ENCODE measurements at places on chromosomes 5 and 9. TPM values are rescaled to one million over a fixed set of nuclear protein-coding genes. Genes with fewer than 3 reads are reported as not detected.
A peak's percentile ranks its signal among the peaks of the same experiment; 100 is the strongest.

GRCh38 chr5:135287551-135287950 lies 111.5 kb downstream of the MACROH2A1 start:
- H3K4me3 ChIP-seq, result no peak overlapping the region
- H3K27ac ChIP-seq, result no peak overlapping the region
- H3K36me3 ChIP-seq, result peaks cover 3% of the 10 kb centered on the region

DNA sequence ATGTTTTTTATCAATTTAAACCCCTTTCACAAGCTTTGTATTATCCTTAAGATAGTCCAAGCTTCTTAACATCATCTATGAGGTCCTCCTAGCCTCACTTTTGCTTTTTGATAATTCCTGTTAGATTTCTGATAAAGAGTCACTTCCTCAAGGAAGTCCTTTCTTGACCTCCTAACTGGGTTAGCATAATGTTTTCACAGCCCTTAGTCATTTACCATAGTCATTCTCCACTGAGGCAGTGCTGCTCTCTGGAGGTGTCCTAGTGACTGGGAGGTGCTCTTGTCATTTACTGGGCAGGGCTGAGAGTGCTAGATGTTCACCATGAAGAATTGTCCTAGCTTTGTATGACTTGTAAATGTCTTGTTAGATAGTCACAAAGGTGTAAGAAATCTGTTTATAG lies 26.4 kb downstream of the TNPO1 start:
- no peak for DNase-seq
- H3K27ac ChIP-seq, result peak overlapping the region; percentile 9
- H3K4me3 ChIP-seq, result no peak overlapping the region
- H3K36me3 ChIP-seq, result no peaks in the 10 kb centered on the region
- H3K4me1 ChIP-seq, result peaks cover 14% of the 10 kb centered on the region

- H3K4me1 ChIP-seq, result peaks cover 13% of the 10 kb centered on the region
- H3K4me3 ChIP-seq, result no peak overlapping the region
- DNase-seq, result no peak
- H3K36me3 ChIP-seq, result no peaks in the 10 kb centered on the region
- H3K27ac ChIP-seq, result no peak overlapping the region
- H3K27me3 ChIP-seq, result no peaks in the 10 kb centered on the region
Observed at GRCh38 chr5:152622628-152623027, 217.5 kb upstream of the NMUR2 start.

HNRNPA0 gene
- total RNA-seq, result 82.6 TPM
